Islet precursor cell (in vitro differentiated cells): ENCODE measurements at places on chromosomes 1 and 21.

DNA sequence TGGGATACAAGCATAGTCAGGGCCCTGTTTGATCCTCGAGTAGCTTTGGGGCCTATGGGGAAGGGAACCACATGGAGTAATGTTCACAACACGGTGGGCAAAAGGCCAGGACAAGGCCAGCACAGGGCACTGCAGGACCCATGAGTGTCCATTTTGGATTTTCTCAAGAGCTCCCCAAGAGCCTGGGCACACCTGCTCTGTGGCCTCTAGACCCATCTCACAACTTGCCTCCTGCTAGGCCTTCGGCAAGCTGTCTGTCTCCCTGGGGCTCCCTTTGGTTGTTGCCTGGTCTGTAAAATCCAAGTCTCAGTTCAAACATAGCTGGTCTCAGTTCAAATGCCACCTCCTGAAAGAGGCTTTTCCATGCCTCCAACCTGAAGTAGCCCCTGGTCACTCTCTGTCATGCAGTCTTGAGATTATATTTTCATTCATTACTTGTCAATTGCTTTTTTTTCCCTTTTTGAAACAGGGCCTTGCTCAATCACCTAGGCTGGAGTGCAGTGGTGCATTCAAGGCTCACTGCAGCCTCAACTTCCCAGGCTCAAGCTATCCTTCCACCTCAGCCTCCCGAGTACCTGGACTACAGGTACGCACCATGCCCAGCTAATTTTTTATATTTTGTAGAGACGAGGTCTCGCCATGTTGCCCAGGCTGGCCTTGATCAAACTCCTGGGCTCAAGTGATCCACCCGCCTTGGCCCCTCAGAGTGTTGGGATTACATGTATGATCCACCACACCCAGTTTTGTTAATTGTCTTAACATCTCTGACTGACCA, 107.4 kb downstream of the MATN1 start:
- DNase-seq = peak; percentile 28

DNA sequence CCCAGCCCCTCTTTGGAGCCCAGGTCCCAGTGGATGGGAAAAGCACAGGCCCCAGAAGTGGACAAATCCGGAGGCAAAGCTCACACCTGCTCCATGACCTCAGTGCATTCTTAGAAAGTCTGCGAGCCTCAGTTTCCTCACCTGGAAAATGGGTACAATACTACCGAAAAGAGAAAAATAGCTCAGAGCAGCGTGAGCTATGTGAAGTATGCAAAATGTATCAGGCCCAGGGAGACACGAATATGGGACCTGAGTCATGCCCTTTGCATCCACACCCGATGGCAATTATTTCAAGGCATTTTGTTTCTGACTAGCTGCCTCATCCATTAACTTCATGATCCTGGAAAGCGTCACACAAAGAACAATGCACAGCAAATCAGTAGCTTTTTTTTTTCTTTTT, 9.2 kb downstream of the ALDH4A1 start:
- no peak for DNase-seq

DNA sequence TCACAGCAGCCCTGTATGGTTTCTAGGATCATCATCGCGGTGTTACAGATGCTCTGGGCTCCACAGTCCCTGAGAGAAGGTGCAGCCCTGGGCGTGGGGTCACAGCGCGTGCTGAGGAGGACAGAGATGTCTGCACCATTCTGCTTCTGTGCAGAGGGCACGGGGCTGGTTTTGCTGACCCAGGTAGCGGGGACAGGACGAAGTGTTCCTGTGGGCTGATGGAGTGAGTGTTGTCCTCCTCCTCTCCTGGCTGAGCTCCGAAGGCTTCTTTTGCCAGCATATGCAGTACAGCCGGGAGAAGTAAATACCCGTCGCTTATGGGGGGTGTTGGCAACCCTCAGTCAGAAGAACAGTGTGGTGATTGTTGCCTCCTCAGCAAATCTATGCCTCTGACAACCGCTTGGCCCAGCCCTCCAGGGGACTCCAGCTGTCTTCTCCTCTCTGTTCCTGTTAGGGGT, 101.5 kb downstream of the DDX20 start:
- DNase-seq = no peak

DNA sequence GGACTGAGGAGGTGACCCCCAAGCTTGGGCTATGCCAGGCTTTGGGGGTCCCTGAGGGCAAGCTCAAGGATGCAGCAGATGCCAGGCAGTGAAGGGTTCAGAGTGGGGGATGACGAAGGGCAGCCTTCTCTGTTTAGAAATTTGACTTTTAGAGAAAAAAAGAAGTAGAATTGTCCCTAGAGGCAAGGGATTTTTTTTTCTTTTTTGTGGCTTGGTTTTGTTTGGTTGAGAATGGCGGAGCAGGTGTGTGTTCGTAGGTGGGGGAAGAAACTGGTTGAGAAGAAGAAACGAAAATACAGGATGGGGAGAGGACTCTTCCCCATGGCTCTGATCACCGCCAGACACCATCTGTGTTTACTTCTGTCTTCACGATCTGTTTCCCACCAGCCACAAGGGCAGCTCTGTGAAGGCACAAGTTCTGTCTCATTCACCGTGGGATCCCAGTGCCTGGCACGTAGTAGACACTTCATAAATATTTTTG, 8.2 kb downstream of the PLA2G5 start:
- DNase-seq = no peak

- DNase-seq = no peak
Measured at GRCh38 chr1:5819391-5820025, 172.7 kb downstream of the NPHP4 start.

DNA sequence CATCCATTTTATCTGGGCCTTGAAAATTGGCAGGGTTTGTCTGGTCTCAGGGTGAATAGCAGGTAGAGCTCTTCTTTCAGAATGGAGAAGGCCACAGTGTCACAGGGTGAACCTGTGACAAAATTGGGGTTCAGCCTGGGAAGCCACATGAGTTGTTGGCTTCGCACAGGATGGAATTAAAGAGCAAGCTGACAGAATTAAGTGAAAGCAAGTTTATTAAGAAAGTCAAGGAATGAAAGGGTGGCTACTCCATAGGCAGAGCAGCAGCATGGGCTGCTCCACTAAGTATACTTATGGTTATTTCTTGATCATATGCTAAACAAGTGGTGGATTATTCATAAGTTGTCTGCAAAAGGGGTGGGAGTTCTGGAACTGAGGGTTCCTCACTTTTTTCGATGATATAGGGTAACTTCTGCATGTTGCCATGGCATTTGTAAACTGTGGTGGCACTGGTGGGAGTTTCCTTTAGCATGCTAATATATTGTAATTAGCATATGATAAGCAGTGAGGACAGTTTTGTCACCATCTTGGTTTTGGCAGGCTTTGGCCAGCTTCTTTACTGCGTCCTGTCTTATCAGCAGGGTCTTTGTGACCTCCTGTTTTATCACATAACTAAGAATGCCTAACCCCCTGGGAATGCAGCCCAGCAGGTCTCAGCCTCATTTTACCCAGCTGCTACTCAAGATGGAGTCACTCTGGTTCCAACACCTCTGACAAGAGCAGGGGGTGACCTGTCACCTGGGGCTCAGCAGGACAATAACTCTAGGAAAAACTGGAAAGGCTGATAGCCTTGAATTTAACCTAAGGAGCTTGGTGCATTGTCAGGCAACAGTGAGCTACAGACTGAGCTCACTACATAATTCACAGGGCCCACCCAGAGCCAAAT, 5.1 kb downstream of the IFNAR2 start:
- no peak for DNase-seq

DNA sequence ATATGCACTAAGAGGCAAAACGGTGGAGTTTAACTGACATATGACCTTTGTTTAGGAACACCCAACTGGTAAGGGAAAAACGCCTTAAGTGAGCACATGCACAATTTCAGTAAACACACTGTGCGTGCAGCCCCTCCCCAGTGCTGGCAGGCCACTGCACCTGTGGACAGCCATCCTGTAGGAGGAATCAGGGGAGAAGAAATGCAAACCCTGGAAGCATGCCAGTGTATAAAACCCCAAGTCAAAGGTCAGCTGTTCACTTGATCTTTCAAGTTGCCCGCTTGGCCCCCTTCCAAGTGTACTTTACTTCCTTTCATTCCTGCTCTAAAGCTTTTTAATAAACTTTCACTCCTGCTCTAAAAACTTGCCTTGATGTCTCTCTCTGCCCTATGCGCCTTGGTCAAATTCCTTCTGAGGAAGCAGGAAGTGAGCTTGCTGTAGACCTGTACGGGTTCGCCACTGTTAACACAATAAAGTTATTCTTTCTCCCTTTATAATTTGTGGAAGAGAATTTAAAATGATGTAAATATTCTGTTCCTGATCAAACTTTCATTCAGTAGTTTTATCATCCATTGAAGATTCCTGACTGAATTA, 31.8 kb downstream of the USP25 start:
- no peak for DNase-seq

DNA sequence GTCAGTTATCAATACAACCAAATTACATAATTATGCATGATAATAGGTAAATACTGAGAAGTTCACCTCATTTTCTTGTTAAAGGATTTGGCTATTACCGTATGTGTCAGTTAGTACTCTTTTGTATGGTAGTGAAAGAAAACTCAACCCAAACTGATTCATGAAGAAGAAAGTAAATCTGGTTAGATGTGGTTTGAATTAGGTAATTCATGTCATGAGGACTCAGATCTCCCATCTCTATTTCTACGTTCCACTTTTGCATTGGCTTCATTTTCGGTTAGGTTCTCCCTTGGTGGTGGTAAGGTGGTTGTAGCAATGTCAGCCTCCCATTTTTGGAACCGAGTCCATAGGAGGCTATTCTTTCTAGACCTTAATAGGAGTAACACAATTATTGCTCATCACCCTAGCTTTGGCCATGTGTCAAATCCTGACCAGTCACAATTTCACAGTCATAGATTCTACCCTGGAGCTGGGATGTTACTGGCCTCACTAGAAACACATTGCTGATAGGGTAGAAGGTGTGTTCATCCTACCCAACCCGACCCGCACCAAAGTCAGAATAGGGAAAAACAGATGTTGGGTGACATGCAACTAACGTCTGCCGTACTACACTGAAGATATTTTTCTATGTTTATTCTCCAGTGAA, 97.6 kb downstream of the OSBPL9 start:
- no peak for DNase-seq

DNA sequence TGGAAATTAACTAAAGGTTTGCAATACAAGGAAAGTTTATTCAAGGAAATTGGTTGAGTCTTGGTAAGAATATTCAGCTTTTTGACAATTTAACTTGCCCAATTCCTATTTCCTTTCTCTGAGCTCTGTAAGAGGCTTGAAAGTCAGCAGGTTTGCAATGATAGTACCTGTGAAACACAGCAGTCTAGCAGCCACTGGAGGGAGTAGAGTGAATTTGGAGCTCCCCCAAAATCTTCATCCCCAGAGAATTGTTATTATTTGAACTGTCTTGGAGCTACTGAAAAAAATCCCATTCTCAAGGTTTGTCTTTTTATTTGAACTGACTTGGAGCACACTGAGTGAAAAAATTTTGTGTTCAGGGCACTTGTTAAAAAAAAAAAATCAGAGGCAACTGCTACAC, 654.2 kb upstream of the PKN2 start:
- no peak for DNase-seq

- no peak for DNase-seq
Measured at GRCh38 chr21:40043423-40043822, 176.2 kb downstream of the PCP4 start.

DNA sequence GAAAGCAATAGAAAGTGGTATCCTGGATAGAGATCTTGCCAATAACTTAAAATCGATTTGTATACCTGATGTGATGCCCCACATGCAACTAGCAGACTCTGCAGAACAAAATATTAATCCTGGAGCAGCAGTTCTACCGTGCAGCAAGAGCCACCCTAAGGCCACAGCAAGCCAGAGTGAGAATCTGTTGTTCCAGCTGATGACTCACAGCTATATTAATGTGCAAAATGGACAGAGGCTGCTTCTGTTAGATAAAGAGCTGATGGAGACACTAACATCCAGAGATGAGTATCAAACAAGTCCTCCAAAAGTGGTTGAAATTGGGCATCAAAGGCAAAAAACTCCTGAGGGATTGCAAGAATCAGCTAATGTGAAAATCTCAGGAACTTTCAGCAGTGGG, 127.8 kb downstream of the MACF1 start:
- no peak for DNase-seq

GRCh38 chr1:30423570-30423969, 299.8 kb downstream of the MATN1 start:
- peak; percentile 25 for DNase-seq

GRCh38 chr1:159943908-159944622, 1.3 kb downstream of the IGSF9 start:
- DNase-seq = peak; percentile 43

GRCh38 chr1:56645677-56646305, 677 bp downstream of the PRKAA2 start:
- DNase-seq = peak; percentile 63

DNA sequence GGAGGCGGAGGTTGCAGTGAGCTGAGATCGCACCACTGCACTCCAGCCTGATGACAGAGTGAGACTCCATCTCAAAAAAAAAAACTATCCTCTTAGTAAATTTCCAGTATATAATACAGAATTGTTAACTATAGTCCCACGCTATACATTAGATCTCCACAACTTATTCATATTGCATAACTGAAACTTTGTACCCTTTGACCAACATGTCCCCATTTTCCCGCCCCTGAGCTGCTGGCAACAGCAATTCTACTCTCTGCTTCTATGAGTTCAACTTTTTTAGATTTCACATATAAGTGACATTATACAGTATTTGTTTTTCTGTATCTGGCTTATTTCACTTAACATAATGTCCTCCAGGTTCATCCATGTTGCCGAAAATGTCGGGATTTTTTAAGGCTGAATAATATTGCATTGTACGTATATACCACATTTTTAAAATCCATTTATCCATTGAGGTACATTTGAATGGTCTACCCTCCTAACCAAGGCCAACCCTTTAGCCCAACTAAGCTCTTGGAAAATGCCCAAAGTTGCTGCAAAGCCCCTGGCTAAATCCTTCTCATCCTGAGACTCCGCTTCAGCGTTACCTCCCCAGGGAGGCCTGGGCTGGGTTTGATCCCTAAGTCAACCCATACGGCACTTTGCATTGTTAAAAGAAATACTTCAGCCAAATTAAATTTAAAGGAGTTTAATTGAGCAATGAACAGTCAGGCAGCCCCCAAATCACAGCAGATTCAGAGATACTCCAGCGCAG, 34.2 kb downstream of the NEK2 start:
- DNase-seq = no peak

DNA sequence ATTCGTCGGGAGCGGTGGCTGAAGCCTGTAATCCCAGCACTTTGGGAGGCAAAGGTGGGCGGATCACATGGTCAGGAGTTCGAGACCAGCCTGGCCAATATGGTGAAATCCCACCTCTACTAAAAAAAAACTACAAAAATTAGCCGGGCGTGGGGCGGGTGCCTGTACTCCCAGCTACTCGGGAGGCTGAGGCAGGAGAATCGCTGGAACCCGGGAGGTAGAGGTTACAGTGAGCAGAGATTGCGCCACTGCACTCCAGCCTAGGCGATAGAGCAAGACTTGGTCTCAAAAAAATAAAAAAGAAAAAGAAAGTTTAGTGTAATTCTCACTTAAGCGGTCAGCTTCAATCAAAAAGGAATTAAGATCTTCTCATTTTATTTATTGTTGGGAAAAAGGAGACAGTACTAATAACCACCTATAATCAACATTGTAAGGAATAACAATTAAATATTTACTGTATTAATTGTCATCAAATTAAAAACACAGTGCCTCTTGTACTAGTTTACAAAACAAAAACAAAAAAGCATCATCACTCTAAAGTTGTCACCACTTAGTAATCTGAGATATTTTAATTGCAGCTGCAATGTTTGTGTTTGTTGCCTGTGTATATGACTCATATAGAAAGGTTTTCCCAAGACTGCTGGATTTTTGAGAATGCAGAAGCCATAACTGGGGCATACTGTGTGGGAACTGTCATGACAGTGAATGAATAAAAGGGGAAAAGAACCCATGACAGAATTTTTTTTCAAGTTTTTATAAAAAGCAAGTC, 3.7 kb downstream of the FBXO42 start:
- DNase-seq = peak; percentile 59

- DNase-seq = peak; percentile 100
Measured at GRCh38 chr1:43549921-43550597, 19.4 kb downstream of the PTPRF start.
